ENCODE measurements at places on chromosomes 12 and 14.

DNA sequence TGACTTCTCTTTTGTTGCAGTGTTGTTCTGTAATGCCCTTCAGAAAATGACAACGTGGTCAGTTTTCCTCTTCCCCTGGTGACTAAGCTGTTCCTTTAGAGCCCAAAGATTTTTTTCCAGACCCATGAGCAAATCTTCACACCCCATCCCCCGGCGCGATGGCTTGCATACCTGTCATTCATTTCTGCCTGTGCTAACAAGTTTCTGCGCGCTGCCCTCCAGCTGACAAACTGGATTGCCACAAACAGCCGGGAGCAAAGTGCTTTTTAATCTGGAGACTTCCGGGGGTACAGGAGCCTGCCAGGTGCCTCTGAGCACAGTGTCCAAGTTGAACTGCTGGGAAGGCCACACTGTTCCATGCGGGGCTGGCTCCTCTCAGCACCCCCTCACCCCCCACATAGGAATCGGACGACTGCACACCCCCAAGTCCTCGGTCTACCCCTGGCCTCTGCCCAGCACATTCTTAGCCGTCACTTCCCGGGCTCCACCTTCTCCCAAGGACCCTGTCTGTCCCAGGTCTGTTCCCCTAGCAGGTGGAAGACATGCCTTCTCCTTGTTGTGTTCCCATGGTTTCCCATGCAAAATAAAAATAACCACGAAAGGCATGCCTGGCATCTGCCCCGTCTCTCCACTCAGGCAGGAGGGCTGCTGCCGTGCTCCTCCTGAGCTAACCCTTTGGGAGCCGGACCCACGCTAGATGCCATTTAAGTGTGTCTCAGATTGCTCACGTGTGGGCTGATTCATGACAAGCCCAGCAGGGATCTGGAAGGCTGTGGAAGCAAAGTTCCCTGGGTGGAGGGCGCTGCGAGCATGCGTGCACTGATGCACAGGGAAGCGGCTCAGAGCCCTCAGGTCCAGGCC lies 14.1 kb downstream of the RILPL1 start:
- no peak for DNase-seq

GRCh38 chr12:25001311-25001710 lies 52.4 kb upstream of the BCAT1 start:
- DNase-seq: no peak

GRCh38 chr14:23141706-23142444 lies 22.8 kb upstream of the CEBPE start:
- no peak for DNase-seq

GRCh38 chr12:71731439-71732356 lies 23.0 kb upstream of the RAB21 start:
- DNase-seq: no peak

DNA sequence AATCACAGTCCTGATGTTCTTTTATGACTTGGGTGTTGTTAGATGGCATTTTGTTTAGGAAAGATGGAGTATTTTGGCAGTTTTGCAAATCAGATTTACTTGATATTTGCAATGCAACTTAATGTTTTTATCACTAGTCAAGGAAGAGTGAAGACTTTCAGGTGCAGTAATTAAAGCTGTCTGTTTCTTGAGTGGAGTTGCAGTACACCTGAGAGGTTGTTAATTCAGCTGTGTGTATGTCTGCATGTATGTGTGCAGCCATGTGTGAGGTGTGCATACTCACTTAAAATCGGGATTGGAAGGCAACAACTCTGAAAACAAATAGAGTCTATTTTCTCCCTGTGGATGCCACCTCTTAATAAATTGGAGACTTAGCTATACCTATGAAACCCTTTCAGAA lies 94.5 kb downstream of the RMST start:
- DNase-seq: no peak

GRCh38 chr12:116474331-116474730 lies 84.8 kb upstream of the MAP1LC3B2 start:
- DNase-seq: no peak

GRCh38 chr14:55398679-55399078 lies 13.0 kb downstream of the ATG14 start:
- DNase-seq: no peak

DNA sequence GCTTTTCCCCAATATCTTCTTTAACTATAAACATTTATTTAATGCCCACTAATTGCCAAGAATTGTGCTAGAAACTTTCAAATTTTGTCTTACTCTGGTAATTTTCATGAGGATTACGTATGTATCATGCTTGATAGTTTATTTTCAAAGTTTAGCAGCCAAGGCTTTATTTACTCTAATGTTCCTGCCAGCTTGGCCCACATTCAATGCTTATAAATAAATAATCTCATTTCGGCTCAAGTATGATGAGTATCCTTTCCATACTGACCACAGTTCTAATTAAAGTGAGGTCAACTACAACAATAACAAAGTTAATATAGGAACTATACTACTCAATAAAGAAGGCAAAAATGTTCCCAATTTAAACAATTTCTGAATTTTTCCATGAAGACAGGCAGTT lies 259.2 kb downstream of the MED13L start:
- DNase-seq: no peak

GRCh38 chr14:94969766-94970165 lies 187.6 kb downstream of the DICER1 start:
- no peak for DNase-seq

DNA sequence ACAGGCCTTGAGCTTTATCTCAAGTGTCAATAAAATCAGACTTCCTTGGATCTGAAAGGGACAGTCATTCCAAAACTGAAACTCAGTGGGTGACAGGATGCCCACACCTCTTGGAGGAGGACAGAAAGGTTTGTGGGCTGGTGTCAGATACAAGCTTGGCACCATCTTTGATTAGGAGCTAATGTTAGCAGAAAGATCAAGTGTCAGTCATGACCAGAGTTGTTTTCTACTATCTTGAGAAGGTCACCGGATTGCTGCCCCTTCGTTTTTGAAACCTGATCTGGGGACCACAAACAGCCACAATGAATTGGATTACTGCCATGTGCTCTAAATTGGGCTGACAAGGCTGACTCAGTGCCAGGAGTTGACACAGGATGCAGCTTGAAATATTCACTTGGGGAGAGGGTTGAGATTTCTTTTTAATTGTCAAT lies 88.3 kb downstream of the OTOGL start:
- no peak for DNase-seq

DNA sequence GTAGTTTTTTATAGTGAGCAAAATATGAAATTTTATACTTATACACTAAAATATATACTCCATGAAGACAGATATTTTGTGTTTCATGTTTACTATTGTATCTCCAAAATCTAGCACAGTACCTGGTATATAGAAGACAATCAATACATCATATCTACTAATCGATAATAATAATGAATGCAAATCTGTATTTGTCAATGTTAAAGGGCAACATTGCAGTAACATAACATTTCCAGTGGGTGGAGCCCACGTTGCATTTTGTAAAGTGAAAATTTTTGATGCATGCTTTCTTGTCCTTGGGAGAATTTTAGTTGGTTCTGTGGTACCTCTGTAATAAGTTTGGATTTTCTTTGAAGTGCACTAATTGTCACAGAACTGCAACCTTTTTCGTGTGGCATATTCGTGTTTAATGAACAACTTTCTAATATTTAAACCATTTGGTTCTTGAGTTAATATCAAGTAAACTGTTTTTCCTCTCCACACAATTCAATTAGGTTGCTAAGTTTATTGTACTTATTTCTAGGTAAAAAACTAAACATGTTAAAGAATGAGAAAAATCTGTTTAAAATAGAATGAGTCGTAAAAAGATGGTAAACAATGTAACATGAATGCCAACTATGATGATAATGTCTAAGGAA lies 47.4 kb downstream of the AVPR1A start:
- DNase-seq: peak; percentile 14

DNA sequence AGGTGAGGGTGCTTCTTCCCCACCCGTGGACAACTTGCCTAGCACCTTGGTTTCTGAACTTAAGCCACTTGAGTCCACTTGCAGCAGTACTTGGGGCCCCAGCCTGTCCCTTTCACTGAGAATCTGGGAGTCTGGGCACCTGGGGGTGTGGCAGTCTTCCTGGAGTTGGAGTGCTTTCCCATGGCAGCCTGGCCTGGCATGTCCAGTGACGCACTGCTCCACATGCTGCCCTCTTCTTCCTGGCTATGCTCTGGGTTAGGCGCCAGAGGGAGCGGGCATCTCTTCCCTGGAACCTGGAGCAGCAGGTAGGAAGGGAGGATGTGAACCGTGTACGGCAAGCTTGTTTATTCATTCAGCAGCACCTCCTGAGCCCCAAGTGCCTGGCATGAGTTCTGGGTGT lies 76.4 kb downstream of the PAPOLA start:
- no peak for DNase-seq

DNA sequence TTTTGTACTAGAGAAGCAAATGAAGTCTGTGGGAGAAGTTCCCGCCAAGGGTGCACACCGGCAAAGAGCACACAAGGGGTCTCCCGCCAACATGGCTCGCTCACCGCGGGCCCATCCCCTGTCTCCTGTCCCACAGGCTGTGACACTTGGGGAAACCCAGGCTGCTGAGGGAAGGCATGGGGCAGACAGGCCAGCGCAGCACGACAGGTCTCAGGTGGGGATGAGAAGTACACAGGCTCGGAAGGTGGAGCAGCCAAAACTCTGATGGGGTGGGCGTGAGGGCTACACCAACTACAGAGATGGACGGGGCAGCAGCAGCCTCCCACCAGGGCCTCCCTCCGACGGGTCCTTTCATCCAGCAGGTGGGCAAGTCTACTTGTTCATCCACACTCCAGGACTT lies 64.4 kb downstream of the RNF34 start:
- no peak for DNase-seq

DNA sequence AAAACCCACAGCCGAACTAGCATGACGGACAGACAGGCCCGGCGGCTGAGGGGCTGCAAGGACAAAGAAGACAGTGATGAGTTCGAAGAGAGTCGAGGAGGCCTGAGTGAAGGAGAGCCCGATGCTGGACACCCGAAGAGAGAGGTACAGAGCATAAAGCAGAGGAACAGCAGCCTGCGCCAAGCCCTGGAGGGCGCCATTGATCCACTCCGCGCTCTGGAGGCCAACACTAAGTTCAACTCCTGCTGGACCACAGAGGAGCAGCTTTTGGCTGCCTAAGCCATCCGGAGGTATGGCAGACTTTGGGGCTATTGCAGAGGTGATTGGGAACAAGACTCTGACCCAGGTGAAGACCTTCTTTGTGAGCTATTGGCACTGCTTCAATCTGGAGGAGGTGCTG lies 7.8 kb upstream of the PLXNC1 start:
- peak; percentile 49 for DNase-seq

GRCh38 chr12:110932046-110932445 lies 11.7 kb upstream of the MYL2 start:
- no peak for DNase-seq

DNA sequence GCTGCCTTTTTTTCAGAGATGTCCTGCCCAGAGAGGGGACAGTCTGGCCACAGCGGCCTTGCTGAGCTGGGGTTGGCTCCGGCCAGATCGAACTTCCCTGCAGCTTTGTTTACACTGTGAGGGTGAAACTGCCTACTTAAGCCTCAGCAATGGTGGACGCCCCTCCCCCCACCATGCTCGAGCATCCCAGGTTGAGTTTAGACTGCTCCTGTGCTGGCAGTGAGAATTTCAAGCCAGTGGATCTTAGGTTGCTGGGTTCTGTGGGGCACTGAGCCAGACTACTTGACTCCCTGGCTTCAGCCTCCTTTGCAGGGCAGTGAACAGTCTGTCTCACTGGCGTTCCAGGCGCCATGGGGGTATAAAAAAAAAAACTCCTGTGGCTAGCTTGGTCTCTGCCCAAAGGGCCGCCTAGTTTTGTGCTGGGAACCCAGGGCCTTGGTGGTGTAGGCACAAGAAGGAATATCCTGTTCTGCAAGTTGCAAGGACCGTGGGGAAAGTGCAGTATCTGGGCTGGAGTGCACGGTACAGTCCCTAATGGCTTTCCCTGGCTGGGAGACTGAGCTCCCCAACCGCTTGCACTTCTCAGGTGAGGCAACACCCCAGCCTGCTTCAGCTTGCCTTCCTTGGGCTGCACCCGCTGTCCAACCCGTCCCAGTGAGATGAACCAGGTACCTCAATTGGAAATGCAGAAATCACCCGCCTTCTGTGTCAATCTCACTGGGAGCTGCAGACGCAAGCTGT lies 79.1 kb downstream of the LRIG3 start:
- DNase-seq: no peak

GRCh38 chr12:112694065-112694464 lies 97.5 kb upstream of the RPH3A start:
- DNase-seq: no peak

GRCh38 chr12:116474899-116475298 lies 84.3 kb upstream of the MAP1LC3B2 start:
- no peak for DNase-seq

GRCh38 chr14:52244997-52245396 lies 22.5 kb upstream of the PTGDR start:
- DNase-seq: no peak

DNA sequence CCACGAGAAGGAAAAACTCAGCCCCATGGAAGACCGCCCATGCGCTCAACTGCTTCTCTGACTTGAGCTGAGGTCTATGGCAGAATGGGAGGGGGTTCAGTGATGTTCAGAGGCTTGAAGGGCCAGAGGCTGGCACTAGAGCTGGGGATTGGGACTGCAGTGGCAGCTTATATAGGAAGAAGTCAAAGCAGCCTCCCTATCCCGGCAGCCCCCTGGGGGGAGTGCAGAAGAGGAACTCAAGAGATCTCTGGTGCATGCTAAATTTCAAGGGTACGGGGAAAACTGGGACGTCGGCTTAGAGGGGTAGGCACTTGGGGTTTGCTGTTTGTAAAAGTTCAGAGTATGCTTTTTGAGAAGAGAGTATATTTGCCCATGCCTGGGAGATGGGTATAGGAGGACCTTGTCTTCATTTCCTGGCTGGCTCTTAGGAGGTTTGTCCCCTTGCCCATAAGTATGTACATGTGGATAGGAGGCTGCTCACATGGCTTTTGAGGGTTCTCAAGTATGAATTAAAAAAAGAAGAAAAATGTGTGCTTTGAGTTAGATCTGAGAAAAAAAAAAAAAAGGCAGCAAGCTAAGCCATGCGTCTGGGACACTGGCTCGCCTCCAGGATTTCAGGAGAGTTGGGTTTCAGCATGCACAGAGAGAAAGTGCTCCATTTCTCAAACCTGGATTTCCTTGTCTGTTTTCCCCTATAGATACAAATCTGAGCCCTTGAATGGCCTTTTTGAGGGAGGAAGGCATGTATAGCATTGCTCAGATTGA lies 3.2 kb upstream of the MEG3 start:
- no peak for DNase-seq

GRCh38 chr14:91482263-91483013 lies 27.7 kb downstream of the PPP4R3A start:
- DNase-seq: no peak
